ENCODE measurements at places on chromosomes 1 and 21.

- no peak for DNase-seq
Observed at GRCh38 chr21:15297824-15298223, 233.0 kb upstream of the NRIP1 start.

GRCh38 chr1:29504196-29504595, 267.9 kb downstream of the PTPRU start:
- no peak for DNase-seq

DNA sequence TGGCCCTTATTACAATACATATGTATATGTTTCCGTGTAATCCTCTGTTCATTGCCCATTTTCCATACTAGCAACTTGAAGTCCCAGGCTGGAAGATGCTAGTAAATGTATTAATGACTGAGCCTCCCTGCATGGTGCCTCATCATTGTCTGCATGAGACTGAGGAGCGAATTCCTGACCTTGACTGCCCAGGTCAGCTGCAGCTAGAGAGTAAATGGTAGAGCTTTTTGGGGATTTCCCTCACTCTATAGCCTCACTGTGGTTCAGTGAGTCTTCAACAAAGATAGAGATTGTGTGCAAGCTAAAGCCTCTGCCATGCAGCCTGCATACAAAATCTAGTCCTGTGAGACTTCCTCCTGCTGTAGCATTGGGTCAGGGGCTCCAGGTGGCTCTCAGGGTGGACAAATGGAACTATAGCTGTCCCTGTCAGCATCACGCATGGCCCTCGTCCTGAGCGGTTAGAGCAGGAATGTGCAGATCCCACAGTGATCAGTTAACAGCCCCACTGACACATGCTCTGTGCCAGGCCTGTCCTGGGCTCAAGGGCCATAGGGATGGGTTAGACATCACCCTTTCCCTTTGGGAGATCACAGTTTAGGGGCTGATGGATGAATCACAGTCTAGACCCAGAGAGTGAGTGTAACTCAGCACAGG, 741.7 kb downstream of the MATN1 start:
- no peak for DNase-seq

- no peak for DNase-seq
Observed at GRCh38 chr1:20928146-20928545, 141.0 kb upstream of the HP1BP3 start.

GRCh38 chr1:205575294-205575885, 56.4 kb downstream of the ELK4 start:
- DNase-seq = no peak

- DNase-seq = no peak
Observed at GRCh38 chr21:31668651-31669491, 9.4 kb downstream of the SOD1 start.

Measured in stimulated activated CD4-positive, alpha-beta T cell treated with anti-CD3 and anti-CD28 coated beads, TNF-alpha, amount 100 ng/mL, for 1 hour (primary cell).